Choroid plexus epithelial cell (primary cell): ENCODE measurements at places on chromosomes 4 and X.

GRCh38 chrX:11531226-11531625, 134.5 kb downstream of the ARHGAP6 start:
- peak; percentile 51 for DNase-seq

DNA sequence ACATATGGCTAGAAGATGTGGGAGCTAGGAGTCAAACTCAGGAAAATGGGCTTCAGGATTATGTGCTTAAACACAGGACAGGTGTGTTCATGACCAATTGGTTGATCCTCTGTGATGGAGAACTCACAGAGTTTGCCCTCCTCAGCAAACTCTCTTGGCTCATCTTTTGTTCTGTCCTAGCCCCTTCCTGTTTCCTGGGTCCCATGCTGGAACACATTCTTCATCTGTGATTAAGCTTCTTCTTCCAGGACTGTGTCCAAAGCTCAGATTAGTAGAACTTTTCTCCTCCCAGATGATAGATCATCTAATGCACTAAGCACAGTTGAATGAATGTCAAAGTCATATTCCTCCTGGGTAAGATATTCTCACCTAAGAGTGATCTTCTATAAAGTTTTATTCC, 38.8 kb upstream of the TCEANC start:
- DNase-seq: no peak

DNA sequence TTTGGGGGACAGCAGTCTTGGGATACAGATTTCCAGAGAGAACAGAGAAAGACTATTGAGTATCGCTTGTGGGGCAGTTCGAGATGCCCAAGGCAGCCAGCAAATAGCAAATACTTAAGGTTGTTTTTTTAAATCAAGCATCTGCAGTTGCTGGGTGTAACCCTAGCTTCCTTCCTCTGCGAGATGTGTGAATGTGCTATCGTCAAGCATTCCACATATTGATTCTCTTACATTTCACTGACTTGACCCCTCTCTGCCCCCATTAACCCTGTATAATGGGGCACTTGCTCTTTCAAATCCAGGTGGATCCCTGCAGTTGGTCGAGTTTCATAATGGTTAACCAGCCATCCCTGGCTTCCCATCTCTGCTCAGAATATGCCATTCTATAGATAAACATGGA, 23.5 kb downstream of the KCNE5 start:
- DNase-seq: no peak

- DNase-seq: no peak
These were observed 487.6 kb upstream of the BOD1L1 start for GRCh38 chr4:14115106-14115505.

DNA sequence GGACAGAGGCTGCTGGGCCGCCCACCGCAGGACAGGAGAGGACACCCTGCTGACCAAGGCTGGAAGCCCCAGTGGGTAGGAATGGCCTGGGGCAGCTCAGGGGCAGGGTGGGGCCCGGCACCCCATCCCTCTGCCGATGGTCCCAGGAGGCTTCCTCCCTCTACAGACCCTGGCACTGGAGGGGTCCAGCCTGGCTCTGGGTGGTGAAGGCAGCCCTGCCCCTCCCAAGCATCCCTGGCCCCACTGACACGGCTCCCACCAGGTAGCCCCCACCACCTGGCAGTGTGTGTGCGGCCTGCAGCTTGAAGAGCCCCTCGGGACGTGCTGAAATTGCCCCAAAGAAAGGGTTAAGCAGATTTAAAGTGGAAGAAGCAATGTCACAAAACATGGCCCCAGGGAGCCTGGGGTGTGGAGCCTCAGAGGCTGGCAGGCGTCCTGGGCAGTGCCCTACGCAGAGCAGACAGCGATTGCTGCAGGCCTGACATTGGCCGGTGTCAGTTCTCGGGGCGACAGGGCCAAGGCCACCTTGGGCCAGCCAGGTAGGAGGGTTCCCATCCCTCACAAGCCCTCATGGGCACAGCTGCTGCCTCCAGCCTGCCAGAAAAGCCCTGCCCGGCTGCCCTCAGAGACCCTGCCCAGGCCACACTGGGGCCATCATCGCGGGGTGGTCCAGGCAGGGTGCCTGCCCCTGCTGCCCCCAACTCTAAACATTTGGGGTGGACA, 80.5 kb downstream of the FAM53A start:
- no peak for DNase-seq
